A549 treated with CpdA at 1 μM for 4 hours (cell line): ENCODE measurements at places on chromosomes 7 and 10. TPM values are rescaled to one million over a fixed set of nuclear protein-coding genes. Genes with fewer than 3 reads are reported as not detected.

The FAM25G gene
- total RNA-seq = 1.1 to 2.6 TPM (median 1.4 TPM) in 4 of 5 replicates, not detected in the other

The ZNF107 gene
- total RNA-seq = 2.3 to 3.9 TPM (median 2.6 TPM) in 5 replicates

The PLA2G12B gene
- not detected in 5 replicates for total RNA-seq

The IMMP2L gene
- 18.3 to 24.7 TPM (median 20.4 TPM) in 5 replicates for total RNA-seq

The ASAH2 gene
- 1.8 to 3.0 TPM (median 2.8 TPM) in 5 replicates for total RNA-seq

The ANXA11 gene
- 143 to 205 TPM (median 201 TPM) in 5 replicates for total RNA-seq

The CRYGN gene
- not detected in 5 replicates for total RNA-seq

The GNGT1 gene
- 0.11 TPM in 1 of 5 replicates, not detected in the others for total RNA-seq

The PTPN20 gene
- total RNA-seq = 4.0 to 5.3 TPM (median 4.5 TPM) in 5 replicates

The OR2A7 gene
- not detected in 5 replicates for total RNA-seq
